ENCODE measurements at places on chromosomes 12 and 14.
A peak's percentile ranks its signal among the peaks of the same experiment; 100 is the strongest.

GRCh38 chr12:127728285-127728684, 538.7 kb upstream of the TMEM132C start:
- no peak for DNase-seq

GRCh38 chr14:94542811-94543440, 18.3 kb upstream of the SERPINA4 start:
- no peak for DNase-seq

- no peak for DNase-seq
Observed at GRCh38 chr12:112901271-112901670, 5.5 kb upstream of the OAS1 start.

DNA sequence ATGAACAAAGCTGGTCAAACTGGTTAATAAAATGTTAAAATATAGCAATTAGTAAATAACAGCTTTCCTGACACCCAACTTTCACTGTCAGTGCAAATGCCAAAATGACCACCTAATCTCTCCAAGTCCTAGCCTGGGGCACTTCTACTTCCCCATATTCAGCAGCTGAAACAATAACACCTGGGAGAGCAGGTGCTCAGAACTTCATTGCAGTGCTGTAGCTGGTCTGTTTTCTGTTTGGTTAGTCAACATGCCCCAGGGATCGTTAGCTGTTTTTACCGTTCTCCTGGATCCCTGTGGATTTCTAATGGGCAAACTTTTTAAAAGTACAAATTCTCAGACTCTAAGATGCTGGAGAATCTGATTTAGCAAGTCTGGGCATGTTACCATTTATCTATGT, 759.7 kb downstream of the GALC start:
- no peak for DNase-seq

DNA sequence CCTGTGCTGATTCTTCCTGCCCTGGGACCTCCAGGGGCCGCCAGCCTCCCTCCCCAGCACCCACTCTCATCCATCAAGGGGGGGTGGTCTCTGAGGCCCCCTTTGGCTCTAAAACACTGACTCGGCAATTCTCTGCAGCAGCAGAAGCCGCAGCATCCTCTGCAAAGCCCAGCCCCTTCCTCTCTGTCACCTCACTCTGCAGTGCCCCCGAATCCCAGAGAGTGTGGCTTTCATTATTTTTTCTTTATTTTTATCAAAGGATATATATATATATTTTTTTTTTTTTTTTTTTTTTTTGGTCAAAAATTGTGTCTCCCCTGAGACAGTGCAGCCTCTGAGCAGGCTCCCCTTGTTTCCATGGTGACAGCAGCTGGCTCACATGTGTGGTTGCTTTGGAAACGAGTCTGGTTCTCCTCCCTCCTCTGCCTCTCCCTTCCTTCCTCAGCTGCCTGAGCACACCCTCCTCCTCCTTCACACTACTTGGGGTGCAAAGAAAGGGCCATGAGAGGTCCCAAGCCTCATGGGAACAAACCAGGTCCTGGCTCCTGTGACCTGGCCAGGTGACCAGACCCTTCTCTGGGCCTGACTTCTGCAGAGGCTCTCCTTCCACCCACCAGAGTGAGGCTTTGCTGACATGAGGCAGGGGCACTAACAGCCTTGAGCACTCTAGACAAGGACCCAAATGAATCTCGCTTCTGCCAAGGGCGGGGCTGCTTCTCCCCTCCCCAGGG, 100.5 kb downstream of the LRRC74A start:
- peak; percentile 72 for DNase-seq

DNA sequence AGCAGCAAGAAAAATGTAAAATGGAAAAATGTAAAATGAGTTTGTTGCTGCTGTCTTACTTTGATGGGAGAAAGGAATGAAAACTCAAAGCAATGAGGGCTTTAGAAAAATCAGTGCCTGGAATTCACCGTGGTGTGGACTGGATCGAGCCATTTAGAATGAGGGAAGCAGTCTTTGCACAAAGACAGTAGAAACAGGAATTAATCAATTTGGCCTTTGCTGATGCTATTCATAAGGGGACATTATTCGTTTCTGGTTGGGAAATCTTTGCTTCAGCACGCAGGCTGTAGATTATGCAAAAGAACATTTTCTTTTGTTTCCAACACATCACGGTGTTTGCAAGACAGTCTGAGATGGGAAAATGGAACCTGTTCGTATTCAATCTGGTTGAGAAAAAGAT, 6.9 kb upstream of the TUNAR start:
- no peak for DNase-seq

DNA sequence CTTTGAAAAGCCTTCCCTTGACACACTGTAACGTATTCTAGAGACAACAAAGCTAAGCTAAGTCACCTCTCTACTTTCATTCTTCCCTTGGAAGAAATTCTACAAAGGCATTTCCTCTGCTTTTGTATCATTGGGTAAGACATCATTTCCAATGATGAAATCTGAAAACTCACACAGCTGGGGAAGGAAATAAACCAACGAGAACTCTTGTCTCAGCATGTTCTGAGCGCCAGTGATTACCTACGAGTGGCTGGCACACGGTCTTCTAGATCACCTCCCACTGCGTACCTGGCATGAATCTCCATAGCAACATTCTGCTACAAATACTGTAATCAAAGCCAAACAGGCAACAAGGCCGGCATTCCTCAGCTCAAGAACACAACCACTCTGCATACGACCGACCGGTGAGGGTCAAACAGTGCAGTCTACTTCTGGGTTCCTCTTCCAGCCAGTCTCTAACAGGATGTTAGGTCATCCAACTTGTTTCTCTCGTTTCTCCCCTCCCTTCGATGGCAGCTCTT, 7.6 kb downstream of the VPS37B start:
- DNase-seq: peak; percentile 40

DNA sequence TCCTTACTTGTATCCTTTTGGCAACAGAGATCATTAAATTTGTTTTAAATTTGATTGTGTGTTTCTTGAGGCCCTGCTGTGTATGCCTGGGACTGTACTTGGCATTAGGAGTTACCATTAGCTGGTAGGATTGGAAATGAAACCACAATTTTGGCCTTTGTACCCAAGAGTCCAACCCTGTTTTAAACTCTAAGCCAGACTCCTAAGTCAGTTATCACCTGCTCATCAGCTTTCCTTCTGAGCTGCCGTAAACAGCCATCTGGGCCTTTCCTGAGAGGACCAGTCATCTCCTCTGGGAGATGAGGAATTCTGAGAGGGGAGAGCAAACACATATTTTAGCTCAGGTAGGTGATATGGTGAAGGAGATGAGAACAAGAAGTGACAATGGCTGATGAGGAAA, 74.3 kb upstream of the SRSF5 start:
- DNase-seq: no peak

GRCh38 chr12:25755971-25756260, 202.6 kb upstream of the RASSF8 start:
- no peak for DNase-seq

- no peak for DNase-seq
Observed at GRCh38 chr12:44550377-44550776, 325.7 kb downstream of the NELL2 start.

DNA sequence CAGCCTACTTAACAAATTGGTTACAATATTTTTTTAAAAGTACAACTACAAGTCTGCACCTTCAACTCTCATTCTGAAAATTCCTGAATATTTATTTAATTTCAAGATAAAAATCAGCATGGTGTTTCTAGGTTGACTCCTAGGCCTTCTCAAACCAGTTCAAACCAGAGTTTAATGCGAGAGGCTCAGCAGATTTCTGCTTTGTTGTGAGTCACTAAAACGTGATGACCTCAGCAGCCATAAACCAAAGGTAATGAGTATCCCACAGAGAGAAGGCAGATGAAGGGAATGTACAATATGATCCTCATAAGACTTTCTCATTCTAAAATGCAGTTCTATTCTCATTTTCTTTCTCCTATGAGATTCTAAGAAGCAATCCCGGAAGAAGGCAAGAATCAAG, 1.5 kb downstream of the PRDM4 start:
- no peak for DNase-seq

- DNase-seq: no peak
Observed at GRCh38 chr12:88468581-88468980, 111.7 kb downstream of the KITLG start.

DNA sequence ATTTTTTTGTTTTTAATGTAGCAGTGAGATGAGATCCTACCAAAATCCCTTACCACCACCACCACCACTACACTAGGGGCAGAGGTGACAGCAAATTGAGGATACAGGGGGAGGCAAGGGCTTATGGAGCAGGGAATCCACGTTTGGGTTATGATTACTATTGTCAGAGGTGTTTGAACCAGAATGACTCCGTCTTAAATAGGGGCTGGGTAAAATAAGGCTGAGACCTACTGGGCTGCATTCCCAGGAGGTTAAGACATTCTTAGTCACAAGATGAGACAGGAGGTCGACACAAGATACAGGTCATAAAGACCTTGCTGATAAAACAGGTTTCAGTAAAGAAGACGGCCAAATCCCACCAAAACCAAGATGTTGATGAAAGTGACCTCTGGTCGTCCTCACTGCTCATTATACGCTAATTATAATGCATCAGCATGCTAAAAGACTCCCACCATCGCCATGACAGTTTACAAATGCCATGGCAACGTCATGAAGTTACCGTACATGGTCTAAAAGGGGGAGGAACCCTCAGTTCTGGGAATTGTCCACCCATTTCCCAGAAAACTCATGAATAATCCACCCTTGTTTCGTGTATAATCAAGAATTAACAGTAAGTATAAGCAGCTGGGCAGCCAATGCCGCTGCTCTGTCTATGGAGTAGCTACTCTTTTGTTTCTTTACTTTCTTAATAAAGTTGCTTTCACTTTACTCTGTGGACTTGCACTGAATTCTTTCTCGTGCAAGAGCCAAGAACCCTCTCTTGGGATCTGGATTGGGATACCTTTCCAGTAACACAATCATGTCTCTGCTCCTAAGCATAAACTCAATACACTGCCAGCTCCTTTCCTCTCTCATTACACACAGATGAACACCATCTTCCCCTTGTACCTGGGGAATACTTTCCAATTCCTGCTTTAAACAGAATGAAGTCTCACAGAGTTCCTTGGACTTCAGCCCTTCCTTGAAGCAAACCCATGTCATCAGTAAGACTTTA, 16.7 kb upstream of the CRY1 start:
- no peak for DNase-seq

DNA sequence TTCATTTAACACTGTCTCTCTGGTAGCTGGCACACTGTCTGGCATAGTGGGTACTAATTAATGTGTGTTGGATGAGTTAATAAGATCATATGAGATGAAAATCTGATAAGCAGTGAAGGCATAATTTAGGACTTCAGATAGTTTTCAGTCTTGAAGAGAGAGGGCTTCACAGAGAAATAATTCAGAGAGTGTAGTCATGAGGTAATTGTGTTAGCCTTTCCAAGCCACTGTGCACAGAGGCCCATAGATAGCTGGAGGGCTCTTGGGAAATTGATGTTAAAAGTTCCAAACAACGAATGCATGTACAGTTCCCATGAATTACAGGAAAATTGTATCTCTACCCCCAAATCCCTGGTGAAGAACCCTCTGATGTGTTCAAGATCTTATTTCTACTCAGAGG, 133.8 kb upstream of the HMGA2 start:
- DNase-seq: no peak

- DNase-seq: no peak
Observed at GRCh38 chr14:94397289-94398181, 9.1 kb upstream of the SERPINA1 start.

- no peak for DNase-seq
Observed at GRCh38 chr12:121494093-121494787, 86.6 kb downstream of the KDM2B start.

DNA sequence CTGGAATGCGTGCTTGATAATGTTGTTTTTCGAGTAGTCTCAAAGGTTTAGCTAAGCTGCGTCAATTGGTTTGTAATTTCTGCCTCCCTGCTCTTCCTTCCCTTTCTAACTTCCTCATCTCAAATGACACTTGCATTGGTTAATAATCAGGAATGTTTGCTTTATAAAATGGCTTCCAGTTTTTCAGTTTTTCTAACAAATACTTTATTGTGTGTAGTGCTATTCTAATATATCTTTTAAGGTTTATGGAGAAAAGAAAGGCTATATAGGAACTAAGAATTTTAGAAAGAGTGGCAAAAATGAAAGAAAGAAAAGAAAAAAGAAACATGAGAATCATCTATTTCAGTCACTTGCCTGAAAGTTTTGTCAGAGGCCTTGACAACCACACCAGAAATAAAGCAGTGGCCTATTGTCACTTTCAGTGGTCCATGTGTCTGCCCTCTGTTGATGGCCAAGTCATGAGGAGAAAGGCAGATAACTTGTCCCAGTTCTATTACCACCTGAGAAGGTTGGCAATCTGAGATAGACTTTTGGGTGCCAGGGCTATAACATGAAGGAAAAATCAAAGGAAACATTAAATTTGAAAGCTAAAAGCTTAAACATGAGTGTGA, 221.9 kb upstream of the KITLG start:
- peak; percentile 2 for DNase-seq

DNA sequence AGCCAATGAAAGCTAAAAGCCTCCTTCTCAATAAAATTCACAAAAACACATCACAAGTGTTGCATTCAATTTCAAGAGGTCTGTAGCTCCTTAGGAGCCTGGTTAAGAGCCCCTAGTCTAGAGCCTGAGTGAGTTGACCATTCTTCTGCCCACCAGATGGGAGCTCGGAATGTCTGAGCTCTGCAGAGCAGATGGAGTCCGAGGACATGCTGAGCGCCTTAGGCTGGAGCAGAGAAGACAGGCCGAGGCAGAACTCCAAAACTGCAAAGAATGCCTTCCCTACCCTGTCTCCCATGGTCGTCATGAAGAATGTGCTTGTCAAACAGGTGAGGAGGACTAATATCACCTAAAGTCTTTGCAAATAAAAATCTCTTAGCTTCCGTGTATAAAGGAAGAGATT, 11.6 kb downstream of the CIPC start:
- DNase-seq: no peak

GRCh38 chr14:85535321-85535720, 5.4 kb downstream of the FLRT2 start:
- DNase-seq: no peak

DNA sequence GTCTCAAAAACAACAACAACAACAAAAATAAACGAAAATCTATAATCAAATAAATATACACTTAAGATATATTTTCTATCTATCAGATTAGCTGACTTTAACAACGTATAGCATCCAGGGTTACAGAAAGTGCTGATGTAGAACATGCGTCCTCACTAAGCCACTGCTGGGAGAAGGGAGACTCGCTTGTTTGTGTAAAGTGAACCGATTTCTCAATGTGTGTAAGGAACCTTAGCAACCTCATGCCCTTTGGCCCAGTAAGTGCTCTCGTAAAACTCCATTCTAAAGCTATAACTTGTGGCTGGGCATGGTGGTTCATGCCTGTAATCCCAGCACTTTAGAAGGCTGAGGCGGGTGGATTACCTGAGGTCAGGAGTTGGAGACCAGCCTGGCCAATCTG, 23.8 kb downstream of the NFKBIA start:
- DNase-seq: no peak

DNA sequence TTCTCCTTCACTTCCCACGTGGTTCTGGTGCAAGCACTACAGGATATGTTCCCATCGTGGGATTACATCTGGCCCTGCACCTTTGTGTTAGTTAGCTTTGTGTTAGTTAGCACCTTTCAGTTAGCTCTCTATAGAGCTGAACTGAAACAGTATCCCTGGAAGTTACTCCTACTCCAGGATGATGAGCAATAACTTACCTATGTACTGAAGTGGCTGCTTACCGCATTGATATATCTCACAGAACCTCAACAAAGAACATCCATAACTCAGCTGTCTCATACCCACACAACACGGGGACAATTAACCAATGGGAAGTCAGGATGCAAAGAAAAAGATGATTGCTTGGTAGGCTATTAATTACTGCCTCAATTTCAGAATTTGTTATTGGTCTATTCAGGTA, 146.6 kb downstream of the ASCL4 start:
- DNase-seq: no peak
